ENCODE measurements at places on chromosomes 7 and 10. TPM values are rescaled to one million over a fixed set of nuclear protein-coding genes. Genes with fewer than 3 reads are reported as not detected.

- no peak for DNase-seq
Measured at GRCh38 chr10:112613620-112614019, 166.6 kb downstream of the VTI1A start.

DNA sequence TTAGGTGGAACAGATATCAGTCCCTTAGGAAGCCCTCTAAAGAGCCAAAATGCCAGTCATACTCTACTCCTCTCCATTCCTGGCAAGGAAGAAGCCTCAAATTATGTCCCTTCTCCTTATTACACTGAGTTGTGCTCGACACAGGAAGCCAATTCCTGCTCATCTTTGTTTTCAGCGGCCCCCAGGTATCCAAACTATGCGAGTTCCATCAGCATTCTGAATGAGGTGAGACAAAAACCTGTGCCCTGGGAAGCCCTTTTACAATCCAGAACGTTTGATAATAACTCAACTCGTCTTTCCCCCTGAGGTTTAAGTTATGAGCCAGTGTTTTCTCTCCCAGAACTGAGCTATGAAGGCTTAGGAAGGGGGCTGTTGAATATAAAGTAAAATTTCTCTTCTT, 580.5 kb downstream of the NXPH1 start:
- DNase-seq, result no peak

DNA sequence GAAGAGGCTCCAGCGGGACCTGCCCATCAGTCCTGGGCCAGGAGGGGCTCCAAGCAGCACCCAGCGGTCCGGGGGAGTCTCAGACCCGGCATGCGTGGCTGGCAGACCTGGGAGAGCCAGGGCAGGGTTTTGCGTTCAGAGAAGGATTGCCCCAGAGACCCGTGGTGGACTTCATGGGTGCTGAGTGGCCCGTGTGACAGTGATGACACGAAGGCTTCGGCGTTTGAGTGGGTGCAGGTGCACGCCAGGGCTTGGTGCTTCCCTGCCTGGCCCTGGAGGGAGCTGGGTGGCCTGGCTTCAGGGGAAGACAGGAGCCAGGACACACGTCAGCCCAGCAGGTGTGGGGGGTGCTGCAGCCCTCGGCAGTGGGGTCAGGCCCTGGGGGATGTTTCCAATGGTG, 13.9 kb downstream of the ORAI2 start:
- DNase-seq, result no peak

- DNase-seq, result no peak
Measured at GRCh38 chr7:8070451-8071180, 102.0 kb downstream of the GLCCI1 start.

DNA sequence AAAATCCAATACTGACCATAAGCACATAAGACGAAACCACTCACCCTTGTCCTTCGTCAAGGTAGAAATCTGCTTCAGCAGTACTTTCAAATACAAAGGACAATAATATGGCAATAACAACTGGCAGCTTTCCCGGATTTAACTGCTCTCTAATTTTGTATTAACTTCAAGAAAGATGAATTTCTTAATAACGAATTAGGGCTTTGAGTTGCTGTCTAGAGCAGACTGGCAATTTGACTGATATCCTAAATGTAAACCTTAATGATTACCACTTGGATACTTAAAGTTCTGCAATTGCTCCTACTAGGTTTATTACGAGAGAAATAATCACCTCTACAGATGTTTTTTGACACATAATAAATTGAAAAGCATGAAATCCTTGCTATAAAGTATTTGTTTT, 418.7 kb downstream of the MAGI2 start:
- no peak for DNase-seq

- DNase-seq, result no peak
Measured at GRCh38 chr10:61592581-61592980, 70.1 kb upstream of the CABCOCO1 start.

DNA sequence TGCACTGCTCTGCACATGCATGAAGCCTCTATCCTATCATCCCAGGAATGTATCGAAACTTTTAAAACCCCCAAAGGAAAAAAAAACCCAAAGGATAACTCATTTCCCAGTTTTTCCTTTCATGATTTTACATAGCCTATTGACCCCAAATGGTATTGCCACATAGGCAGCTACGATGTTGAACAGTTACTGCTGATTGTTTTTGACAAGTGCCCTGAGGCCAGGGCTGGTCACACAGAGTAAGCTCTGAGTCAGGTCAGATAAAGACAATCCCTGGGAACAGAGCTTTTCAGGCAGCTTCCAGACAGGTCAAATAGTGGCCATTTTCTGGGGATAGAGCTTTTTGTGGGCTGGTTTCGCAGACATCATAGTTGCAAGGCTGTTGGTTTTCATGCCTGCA, 52.1 kb downstream of the MYL10 start:
- no peak for DNase-seq

- DNase-seq, result no peak
Measured at GRCh38 chr10:119520283-119520682, 22.2 kb downstream of the RGS10 start.

DNA sequence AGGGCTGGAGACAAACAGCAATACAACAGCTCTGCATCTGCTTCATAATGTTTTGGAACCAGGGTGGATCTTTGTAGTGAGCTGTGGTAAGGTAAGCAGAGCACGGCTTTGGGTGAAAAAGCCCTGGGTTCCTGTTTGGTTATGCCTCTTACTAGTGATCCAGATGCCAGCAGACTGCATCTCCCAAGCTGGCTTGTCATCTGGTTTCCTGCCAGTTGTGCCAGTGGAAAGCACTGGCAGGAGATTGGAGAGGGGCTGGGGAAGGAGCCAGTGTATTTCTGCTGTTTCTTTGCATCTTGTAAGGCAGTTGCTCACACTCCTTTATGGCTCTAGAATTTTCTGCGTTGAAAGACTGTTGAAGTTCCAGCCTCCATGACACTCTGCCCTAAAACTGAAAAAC, 137.6 kb downstream of the TSPAN12 start:
- DNase-seq, result no peak

- no peak for DNase-seq
Measured at GRCh38 chr10:18079665-18080295, 60.4 kb upstream of the CACNB2 start.

- DNase-seq, result no peak
Measured at GRCh38 chr10:60082341-60082740, 176.0 kb upstream of the CCDC6 start.

GRCh38 chr10:116175231-116175630, 97.8 kb downstream of the GFRA1 start:
- no peak for DNase-seq

DNA sequence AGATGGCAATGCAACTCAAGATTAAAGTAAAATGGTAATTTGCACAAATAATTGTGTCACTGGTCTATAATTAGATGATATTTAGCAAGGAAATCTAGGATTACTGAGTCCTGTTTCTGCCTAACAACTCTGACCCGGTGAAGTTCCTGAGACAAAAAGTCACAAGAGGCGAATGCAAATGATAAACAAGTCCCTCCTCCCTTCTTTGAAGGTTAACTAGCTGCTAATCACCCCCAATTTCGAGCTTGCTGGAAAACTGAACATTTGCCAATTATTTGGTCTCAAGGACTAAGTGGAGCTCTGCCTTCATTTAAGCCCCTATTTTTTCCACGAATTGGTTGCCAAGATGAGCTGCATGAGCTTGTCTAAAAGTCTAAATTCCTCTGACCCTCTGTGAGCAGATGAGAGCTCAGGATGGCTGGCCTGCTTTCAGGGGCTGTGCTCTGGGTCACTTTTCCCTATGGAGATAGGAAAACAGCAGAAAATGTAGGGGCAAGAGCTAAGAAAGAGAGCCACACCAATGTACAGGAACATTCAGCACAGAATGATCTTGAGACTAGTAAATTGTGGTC, 127.3 kb downstream of the MBL2 start:
- no peak for DNase-seq

DNA sequence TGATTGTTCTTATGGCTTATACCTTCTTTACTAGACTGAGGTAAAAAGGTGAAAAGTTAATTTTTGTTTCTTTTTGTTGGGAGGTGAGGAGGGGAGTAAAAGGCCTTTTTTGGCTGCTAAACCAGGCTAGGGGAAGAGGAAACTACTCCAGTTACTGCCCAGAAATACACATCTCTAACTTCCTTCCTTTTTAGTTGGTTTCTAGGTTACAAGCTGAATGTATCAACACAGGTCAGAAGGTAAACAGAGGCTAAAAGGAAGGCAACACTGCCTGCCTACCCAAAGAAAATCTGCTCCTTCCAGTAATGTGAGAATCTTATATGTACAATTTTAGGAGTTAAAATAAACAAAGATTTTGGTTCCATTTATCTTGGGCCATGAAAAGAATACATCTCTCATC, 140.4 kb downstream of the NRBF2 start:
- no peak for DNase-seq

DNA sequence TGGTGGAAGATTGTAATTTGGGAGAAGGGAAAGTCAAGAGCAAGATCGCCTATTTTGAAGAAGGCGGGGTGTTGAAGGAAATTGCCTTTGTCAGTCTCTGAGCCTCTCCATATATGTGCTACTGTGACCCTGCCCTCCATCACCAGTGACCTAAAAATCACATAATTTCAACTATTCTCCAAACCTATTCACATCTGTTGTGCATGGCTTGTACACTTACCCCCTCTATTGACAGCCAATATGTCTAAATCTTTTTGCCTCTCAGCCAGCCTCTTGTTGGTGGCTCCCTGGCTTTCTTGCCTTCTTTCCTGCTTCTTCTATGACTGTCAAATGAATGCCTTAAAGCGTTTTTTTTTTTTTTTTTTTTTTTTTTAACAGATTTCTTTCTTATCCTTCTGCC, 295.6 kb downstream of the AUTS2 start:
- DNase-seq, result no peak

- no peak for DNase-seq
Measured at GRCh38 chr7:55072251-55072650, 53.4 kb downstream of the EGFR start.

GRCh38 chr7:29748286-29749099, 57.8 kb upstream of the WIPF3 start:
- DNase-seq, result no peak

GRCh38 chr7:25707768-25708620, 444.0 kb upstream of the NFE2L3 start:
- no peak for DNase-seq

GRCh38 chr7:39588416-39588815, 22.2 kb downstream of the YAE1 start:
- no peak for DNase-seq

DNA sequence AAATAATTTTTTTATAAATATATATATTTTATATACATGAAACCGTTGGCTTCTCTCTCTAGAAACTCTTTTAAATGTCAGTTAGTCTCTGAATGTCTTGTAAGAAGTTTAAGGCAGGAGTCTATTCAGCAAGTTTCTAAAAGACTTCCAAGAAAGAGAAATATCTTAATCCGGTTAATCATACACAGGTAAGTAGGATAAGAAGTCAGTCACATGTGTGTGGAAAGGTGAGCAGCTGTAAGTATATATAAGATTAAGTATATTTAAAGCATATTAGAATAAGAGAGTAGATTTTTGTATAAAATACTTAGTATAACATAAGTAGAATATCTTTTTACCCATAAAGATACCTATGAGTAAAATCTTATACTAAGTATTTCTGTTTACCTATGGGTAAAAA, 48.9 kb downstream of the AGBL3 start:
- DNase-seq, result no peak

DNA sequence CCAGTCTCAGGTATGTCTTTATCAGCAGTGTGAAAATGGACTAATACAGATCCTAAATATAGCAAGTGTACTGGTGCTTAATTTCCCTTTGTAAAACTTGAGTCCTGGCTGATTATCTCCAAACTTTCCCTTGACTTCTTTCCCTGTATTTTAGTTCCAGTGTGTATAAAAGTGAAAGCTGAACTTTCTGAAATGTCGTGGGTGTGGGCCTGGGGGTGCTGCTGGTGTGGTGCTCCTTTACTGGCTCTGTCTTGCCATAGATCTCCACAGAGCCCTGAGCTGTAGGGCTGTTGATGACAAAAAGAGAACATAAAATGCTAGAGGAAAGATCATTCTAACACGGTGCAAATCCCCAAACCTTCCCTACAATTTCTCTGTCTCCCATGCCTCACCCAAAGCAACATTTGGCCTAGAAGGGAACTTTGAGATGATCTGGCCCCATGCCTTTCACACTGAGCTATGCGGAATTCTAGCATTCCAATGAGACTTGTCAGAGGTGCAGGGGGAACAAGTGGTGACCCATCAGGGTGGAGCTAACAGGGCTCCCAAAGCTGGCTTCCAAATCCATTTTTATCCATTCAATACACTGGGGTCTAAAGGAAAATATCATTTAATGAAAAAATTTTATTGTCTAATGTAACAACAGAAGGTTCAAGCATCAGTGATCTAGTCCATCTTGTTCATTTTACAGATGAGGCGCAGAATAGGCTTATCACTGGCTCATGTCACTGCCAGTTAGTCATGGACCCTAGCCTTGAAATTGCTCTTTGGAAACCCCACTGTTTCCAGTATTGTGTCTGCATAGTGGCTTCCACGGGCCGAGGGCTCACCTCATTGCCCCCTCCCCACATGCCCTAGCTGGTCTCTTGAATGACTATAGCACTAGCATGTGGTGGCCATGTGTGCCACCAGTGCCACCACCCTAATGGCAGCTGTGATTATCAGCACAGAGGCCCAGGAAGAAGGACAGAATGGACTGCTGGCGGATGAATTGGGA, 1000.9 kb downstream of the LRMDA start:
- DNase-seq, result no peak

- DNase-seq, result no peak
Measured at GRCh38 chr10:100479037-100479436, 16.2 kb downstream of the WNT8B start.

GRCh38 chr10:64345856-64346255, 824.7 kb downstream of the REEP3 start:
- no peak for DNase-seq

- no peak for DNase-seq
Measured at GRCh38 chr10:61284222-61284890, 168.8 kb downstream of the TMEM26 start.

- DNase-seq, result no peak
Measured at GRCh38 chr7:66921396-66921917, 432 bp downstream of the TMEM248 start.

Gene STAG3
- total RNA-seq, result 31.1 TPM

Gene DLG5
- 4.8 TPM for total RNA-seq

Gene ZMIZ1
- total RNA-seq, result 28.8 TPM

Gene C10orf105
- total RNA-seq, result 0.30 TPM

Gene NAT16
- total RNA-seq, result not detected

Gene GPR146
- 4.1 TPM for total RNA-seq

Gene GRID1
- total RNA-seq, result not detected

Gene OR2A1
- total RNA-seq, result 0.06 TPM

Gene AMZ1
- 0.17 TPM for total RNA-seq

Gene HOGA1
- total RNA-seq, result not detected

Gene COL1A2
- 0.47 TPM for total RNA-seq

Gene PHKG1
- 2.4 TPM for total RNA-seq

Gene ERVW-1
- total RNA-seq, result not detected

Gene OR2A5
- total RNA-seq, result not detected

Gene MRC1
- total RNA-seq, result 1.7 TPM

Gene PAPSS2
- total RNA-seq, result 1.1 TPM
